ENCODE measurements at places on chromosomes 3 and 15. TPM values are rescaled to one million over a fixed set of nuclear protein-coding genes. Genes with fewer than 3 reads are reported as not detected.

TMEM212 gene
- not detected for total RNA-seq

POTEB gene
- not detected for total RNA-seq

APOD gene
- 0.72 TPM for total RNA-seq

MGLL gene
- total RNA-seq: 62.9 TPM

FOXB1 gene
- total RNA-seq: not detected

TMEM207 gene
- not detected for total RNA-seq

SLC15A2 gene
- 0.35 TPM for total RNA-seq

FILIP1L gene
- total RNA-seq: 0.45 TPM

C15orf62 gene
- not detected for total RNA-seq
